Smooth muscle cell of the umbilical artery (primary cell): ENCODE measurements at places on chromosomes 7 and 10. TPM values are rescaled to one million over a fixed set of nuclear protein-coding genes. Genes with fewer than 3 reads are reported as not detected.

The FOXI2 gene
- total RNA-seq: not detected in 2 replicates

The BAMBI gene
- 9.8 and 128 TPM in 2 replicates for total RNA-seq

The APBB1IP gene
- not detected in 2 replicates for total RNA-seq

The HOXA5 gene
- 1.8 and 2.7 TPM in 2 replicates for total RNA-seq

The CLDN4 gene
- 0.89 and 7.7 TPM in 2 replicates for total RNA-seq
